Amygdala (tissue), 56 donors: ENCODE measurements at places on chromosomes 5 and 9.

- DNase-seq = no peak
These were observed 30.8 kb downstream of the SH3PXD2B start for GRCh38 chr5:172423379-172424110.

GRCh38 chr9:129140397-129141065 is 29.3 kb downstream of the PTPA start:
- DNase-seq = no peak

GRCh38 chr9:83355729-83356151 is 182.5 kb downstream of the FRMD3 start:
- DNase-seq = no peak

GRCh38 chr5:152170350-152170749 is 234.7 kb downstream of the NMUR2 start:
- DNase-seq = no peak

DNA sequence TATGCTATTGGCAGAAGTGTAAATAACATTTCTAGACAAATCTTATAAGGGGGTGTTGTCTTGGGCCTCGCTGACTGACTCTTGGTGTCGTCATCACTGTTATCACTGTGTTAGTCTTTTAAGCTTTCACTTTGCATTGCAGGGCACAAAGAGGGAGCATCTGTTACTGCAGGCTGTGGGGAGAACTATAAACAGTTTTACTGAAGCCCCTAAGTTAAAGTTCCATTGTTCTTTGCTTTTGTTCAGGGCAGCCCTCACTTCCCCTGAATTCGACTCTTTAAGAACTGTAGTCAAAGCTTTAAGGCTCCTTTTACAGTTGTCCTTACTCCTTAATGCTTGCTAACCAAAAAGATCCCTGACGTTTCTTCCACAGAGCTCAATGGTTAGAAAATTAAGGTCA is 605.0 kb downstream of the RAB3C start:
- no peak for DNase-seq

DNA sequence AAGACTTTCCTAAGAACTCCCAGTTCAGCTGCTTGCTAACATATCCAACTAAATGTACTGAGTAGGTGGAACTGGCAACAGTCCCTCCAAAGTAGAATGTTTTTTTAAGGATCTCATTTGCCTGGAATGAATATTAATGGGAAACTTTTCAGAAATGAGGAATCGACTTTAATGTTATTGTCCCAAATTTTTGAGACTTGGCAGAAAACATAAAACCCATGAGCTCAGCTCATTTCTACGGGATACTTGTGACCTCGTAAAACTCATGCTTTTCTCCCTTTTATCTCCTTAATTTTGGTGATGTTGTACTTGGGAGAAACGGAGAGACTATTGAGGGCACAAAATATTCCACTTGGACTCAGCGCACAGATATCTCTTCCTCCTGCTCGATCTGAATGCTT is 296.8 kb downstream of the EBF1 start:
- DNase-seq = no peak

DNA sequence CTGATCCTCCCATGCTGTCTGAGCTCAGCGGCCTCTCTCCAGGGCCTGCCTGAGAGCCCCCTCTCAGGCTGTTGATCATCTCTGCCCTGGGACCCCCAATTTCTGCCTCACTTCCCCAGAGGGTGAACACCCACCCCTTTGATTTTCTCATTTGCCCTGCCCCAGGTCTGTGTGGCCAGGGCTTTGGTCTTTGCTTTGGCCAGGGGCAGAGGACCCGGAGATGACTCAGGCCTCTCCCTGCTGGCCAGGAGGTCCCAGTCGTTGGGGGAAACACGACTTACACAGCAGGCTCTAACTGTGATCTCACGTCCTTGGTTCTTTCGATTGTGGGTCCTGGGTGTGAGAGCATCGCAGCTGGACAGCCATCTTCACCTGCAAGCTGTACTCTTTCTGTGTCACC is 1.1 kb upstream of the ADAMTS2 start:
- no peak for DNase-seq

GRCh38 chr5:147874910-147875367 is 3.6 kb upstream of the SCGB3A2 start:
- DNase-seq = no peak

DNA sequence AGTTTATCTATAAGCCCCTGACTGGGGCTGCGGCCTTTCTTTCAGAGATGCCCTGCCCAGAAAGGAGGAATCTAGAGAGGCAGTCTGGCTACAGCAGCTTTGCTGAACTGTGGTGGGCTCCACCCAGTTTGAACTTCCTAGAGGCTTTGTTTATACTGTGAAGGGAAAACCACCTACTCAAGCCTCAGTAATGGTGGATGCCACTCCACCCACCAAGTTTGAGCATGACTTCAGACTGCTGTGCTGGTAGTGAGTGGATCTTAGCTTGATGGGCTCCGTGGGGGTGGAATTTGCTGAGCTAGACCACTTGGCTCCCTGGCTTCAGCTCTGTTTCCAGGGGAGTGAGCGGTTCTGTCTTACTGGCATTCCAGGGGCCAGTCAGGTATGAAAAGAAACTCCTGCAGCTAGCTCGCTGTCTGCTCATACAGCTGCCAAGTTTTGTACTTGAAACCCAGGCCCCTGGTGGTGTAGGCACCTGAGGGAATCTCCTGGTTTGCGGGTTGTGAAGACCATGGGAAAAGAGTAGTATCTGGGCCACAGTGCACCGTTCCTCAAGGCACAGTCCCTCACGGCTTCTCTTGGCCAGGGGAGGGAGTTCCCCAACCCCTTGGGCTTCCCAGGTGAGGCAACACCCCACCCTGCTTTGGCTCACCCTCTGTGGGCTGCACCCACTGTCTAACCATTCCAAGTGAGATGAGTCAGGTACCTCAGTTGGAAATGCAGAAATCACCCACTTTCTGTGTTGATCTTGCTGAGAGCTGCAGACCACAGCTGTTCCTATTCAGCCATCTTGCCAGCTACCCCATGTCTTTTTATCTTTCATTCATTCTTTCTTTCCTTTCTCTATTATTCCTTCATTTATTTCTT is 211.8 kb upstream of the C9orf72 start:
- DNase-seq = no peak

GRCh38 chr9:98607787-98608186 is 100.9 kb downstream of the GABBR2 start:
- DNase-seq = no peak

DNA sequence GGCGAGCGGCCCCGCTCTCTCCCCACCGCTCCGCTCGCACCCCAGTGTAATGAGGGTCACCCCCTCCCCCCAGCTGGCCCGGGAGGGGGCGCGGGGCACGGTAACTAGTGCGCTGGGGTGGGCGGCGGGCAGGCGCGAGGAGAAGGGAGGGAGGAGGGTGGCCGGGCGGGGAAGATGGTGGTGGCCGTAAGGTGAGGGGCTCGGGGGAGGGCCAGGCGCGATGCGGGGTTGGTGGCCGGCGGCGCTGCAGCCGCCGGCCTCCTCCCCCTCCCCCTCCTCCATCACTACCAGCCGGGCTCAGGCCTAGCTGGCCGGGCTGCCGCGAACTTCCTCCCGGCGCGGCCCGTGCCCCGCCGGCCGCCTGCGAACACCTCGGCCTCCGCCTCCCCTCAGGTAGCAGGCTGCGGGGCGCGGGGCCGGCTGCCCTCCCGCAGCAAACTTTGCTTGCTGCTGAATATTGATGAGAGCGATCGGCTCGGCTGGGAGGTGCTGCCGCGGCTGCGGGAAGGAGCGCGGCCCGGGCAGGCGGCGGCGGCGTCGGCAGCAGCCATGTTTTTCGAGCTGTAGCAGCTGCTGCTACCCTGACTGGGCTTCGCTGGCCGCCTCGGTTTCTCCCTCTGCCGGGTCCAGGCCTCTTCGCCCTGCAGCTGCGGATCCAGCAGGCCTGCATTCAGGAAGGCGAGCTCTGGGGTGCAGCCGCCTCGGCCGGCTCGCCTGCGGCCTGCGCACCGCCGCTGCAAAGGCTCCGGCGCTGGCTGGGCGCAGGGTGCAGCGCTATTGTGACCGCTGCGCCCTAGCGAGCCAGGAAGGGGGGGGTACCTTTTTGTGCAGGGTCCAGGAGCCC is 502 bp downstream of the NSD1 start:
- DNase-seq = peak; percentile 69

DNA sequence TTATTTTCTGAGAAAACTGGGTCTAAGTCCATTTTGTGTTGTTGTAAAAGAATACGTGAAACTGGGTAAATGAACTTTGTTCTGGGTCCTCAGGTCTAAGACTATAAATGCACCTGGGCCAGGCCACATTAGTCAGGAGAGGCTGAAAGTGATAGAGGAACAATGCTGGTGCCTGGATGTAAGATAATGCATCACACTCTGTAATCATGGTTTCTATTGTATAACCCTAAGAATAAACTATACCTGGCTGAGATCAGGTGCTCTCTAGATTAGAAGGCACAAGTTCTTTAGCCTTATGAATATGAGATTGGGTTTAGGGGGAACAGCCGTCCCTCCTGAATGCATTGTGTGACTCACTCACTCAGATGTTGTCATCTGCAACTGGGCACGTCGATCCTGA is 675.5 kb downstream of the HTR1A start:
- no peak for DNase-seq

DNA sequence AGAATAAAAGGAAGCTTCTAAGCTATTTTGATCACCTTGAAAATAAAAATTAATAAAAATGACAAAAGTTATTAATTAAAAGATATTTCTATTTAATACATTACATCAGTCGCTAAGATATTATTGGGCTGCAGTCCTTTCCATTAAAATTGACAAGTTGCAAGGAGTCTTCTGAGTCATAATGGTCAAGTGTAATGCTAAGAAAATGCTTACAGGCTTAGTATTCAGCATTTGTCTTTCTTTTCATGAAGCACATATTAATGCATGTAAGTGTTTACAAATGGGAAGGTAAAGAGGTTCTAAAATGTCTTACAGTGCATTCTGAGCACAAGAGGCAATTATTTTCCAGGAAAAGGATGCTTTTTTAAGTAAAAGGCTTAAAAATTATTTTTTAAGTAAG is 17.3 kb downstream of the SPINK9 start:
- no peak for DNase-seq

- DNase-seq = no peak
These were observed 121.8 kb downstream of the SEMA6A start for GRCh38 chr5:116452774-116453368.

GRCh38 chr5:157187046-157187754 is 6.6 kb downstream of the ITK start:
- DNase-seq = no peak

DNA sequence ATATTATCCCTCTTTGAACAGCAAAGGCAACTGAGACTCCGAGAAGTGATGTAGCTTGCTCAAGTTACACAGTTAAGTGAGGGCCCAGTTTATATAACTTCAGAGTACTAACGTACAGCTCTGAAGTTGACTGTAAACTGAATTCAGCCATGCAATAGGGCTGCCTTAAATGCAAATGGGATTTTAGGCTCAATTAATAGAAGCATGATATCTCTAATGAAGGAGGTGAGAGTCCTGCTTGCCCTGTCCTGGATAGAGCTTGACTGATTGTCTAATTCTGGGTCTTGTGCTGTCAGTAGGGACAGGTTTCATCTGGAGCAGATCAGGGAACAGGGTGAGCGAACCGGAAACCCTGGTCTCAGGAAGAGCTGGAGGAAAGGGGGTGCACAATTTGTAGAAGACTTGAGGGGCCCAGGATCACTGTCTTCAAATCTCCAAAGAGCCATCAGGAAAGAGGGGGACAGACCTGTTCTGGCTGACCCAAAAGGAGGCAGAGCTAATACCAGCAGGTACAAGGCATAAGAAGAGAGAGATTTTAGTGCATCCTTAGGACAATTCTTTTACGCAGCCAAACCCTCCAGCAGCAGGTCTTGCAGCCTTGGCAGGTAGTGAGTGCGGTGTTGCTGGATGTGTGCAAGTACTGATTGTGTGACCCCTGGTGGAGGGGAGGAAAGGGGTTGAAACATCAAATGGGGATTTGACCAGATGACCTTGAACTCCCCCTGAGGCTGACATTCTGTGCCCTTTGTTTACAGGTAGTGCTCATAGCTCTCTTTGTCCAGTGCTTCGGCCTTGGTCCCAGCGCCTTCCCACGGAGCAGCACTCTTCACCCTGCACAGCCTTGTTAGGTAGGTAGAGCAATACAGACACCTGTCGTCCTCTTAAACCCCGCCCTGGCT is 13.0 kb downstream of the GSN start:
- DNase-seq = no peak

DNA sequence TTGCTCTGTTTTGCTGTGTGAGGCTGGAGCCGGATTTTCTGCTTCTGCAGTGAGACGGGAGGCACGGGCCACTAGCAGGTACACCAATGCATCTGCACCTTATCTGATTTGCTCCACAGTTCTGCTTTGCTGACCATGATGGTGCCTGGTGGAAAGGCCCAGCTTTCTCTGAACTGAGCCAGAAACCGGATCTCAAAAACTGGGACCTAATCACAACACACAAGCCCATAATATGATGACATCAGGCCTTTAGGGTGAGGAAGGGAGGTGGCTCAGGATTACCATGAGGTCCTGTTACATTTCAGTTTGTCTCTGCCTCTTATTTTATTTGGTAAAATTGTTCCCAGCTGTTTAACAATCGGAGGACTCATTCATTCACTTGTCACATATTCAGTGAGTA is 49.8 kb downstream of the FGF1 start:
- no peak for DNase-seq

DNA sequence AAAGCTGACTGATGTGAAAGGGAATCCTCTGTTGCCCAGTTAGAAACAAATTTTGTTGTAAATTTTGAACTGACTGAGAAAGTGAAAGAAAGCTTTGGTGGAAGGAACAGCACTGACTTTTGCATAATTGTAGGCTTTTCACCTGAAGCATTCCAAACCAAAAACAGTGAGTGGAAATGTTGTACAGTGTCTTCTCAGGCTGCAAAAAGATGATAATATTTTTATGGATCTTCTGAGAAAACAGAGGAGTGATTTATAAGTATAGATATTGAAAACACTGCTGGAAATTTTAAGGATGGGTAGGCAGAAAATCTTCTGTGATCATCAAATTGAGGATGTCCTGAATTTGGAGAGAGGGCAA is 40.0 kb downstream of the LURAP1L start:
- no peak for DNase-seq

DNA sequence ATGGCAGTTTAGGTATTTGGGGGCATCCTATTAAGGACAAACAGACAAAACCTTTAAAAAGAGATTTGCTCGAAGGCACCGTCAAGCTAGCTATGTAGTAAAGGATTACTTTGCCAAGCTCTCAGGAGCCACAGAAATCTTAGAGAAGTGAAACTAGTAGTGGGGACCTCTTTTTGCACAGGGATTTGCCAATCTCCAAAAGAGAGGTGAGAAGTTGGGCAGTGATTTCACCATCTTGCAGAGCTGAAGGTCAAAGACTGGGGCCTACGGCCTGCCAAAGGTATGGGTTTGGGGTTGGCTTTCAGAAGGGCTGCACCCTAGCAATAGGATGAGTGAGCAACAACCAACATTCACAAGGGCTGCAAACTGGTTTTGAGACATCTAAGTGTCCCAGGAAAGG is 1.6 kb upstream of the FCN1 start:
- no peak for DNase-seq

- DNase-seq = peak; percentile 76
These were observed at the start of gene ZNF462 for GRCh38 chr9:106862821-106863720. Gene ZNF462, plus strand, starts transcription at chr9:106863166. Its CDS starts 60,218 bp downstream, at chr9:106923384.

- DNase-seq = no peak
These were observed 26.8 kb upstream of the NAA35 start for GRCh38 chr9:85914108-85914507.

- no peak for DNase-seq
These were observed 2.3 kb upstream of the SMIM33 start for GRCh38 chr5:139468421-139468931.

- DNase-seq = no peak
These were observed 17.5 kb downstream of the ADRA1B start for GRCh38 chr5:159933531-159934485.
